NCI-H2029 treated with DMSO at 0.1 percent for 48 hours (cell line): ENCODE measurements at places on chromosomes 6 and 20.

- no peak for DNase-seq
Observed at GRCh38 chr6:149264629-149265028, 52.9 kb upstream of the TAB2 start.

- DNase-seq, result no peak
Observed at GRCh38 chr20:23087587-23088251, 1.6 kb upstream of the CD93 start.

DNA sequence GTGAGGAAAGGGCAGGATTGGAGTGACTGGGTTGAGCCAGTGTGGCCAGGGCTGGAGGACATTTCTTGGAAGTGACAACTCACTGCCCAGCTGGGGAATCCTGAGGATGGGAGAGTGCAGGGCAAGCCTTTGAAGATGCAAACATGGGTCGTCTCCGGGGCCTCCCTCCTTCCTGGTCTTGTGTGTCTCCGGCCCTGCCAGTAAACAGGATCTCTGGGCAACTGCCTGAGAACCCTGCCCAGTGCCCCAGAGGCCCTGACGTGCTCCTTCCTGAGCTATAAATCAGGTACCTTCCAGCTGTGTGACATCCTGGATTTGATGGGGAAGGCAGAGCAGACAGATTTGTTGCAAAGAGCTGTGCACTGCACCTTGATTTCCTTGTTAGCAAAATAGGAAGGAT, 12.9 kb upstream of the TCF15 start:
- DNase-seq, result no peak

- DNase-seq, result no peak
Observed at GRCh38 chr6:150717419-150717818, 117.7 kb downstream of the PLEKHG1 start.

DNA sequence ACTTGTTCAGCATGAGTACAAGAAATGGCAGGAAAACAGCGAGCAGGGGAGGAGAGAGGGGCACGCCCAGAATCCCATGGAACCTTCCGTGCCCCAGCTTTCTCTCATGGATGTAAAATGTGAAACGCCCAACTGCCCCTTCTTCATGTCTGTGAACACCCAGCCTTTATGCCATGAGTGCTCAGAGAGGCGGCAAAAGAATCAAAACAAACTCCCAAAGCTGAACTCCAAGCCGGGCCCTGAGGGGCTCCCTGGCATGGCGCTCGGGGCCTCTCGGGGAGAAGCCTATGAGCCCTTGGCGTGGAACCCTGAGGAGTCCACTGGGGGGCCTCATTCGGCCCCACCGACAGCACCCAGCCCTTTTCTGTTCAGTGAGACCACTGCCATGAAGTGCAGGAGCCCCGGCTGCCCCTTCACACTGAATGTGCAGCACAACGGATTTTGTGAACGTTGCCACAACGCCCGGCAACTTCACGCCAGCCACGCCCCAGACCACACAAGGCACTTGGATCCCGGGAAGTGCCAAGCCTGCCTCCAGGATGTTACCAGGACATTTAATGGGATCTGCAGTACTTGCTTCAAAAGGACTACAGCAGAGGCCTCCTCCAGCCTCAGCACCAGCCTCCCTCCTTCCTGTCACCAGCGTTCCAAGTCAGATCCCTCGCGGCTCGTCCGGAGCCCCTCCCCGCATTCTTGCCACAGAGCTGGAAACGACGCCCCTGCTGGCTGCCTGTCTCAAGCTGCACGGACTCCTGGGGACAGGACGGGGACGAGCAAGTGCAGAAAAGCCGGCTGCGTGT, 11.6 kb downstream of the TNFAIP3 start:
- no peak for DNase-seq

DNA sequence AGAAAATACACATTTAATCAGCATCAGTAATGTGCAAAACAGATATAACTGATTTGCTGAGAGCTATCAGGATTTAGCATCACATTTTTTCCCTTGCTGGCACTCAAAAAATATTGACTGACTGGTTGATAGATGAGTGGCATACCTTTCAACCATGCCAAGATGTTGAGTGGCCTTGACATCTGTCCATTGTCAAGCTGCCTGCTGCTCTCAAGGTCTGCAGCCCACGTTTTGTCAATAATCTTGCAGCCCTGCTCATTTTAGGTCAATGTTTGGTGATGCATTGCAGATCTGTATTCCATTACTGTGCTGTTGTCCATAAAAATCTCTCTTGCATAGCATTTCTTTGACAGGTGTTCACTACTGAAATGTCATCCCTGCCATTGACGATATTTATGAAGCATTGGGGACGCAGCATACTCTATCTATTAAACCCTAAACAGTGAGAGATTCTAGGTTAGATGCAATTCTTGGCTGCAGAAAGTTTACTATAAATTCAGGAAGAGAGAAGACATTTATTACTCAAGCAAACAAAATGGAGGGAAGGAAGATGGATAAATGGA, 111.6 kb downstream of the BFSP1 start:
- DNase-seq, result peak; percentile 64

- DNase-seq, result no peak
Observed at GRCh38 chr6:128500749-128501600, 19.4 kb downstream of the PTPRK start.

DNA sequence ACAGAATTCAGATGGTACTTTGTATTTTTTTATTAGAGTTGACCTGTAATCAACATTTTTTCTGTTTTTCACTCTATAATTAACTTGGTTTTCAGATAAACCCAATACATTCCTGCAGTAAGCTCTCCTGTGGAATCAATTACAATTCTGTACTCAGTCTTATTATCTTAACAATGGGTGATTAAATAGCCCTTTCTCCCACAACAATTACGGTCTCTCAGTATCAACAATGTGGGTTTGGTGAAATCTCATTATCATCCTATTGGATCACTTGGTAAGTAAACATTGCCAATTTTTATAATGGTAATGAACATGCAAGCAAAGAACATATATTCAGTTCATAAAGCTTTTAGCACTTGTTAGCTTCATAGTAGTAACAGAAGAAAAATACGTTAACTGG, 438.9 kb upstream of the EPHA7 start:
- DNase-seq, result no peak

DNA sequence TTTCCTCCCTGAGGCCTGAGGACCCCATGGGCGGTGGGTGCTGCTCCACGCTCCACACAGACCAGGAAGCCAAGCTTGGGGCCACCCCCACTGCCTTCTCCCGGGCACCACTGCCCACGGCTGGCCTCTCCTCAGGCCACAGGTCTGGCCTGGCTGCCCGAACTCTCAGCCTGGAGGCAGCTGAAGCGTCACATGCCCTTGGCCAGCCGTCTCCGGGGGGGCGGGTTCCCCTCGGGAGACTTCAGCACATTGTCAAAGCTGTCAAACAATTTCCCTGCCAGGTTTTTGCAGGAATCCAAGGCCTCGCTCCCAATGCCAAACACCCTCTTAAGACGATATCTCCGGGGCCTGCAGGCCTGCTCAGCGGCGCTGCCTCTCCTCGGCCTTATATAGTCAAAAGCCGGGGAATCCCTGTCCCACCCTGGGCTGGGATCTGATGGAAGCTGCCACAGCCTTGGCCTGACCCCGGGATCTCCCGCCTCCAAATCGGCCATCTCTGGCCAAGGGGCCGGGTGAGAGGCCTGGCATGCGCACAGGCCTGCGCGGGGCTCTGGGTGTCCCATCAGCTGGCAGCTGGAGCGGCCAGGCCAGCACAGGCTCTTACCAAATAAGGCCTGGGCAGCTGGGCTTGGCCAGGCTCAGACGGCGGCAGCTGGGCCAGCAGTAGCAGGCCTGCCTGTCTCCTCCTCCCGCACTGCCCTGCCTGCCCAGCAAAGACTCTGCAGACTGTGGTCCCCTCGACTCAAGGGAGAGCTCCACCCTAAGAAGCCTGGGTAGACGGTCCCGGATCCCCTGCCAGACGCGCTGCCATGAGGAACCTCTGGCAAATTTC, 49.7 kb downstream of the RBM38 start:
- no peak for DNase-seq

- no peak for DNase-seq
Observed at GRCh38 chr6:71011871-71012371, 55.1 kb upstream of the B3GAT2 start.

- DNase-seq, result no peak
Observed at GRCh38 chr6:134005800-134006199, 46.6 kb downstream of the SLC2A12 start.

GRCh38 chr6:47464052-47464451, 13.5 kb upstream of the CD2AP start:
- peak; percentile 65 for DNase-seq
